Activated naive CD4-positive, alpha-beta T cell (primary cell): ENCODE measurements at places on chromosomes 12 and 14.

GRCh38 chr12:96314723-96315122 is 85.5 kb downstream of the CDK17 start:
- DNase-seq: no peak

DNA sequence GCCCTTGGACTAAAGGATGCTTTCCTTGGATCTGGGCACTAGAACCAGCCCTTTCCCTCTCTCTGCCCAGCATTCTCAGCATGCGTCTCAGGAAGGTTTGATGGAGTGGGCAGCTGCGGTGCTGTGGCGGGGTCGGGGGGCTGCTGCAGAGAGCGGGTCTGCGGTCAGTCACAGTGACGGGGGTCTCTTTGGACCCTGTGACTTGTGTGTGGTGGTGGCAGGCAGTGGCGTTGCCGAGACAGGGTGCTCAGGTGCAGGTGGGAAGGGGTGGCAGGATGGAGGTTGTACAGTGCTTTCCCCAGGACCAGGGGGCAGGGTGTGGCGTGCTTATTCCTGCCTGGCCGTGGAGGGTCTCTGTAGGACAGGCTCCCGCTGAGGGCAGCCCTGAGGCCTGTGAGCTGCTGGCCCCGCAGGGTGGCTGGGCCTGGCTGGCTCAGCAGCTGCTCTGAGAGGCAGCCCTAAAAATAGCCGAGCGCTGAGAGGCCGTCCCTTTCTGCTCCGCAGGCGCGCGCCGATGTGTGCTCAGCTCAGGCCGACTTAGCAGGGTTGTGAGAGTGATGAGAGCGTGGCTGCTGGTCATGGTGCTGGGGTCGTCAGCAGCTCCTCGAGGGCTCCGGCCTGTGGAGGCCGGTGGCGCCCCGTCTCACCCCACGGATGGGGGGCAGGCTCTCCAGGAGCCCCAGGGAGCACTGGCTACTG is 9.7 kb downstream of the PACS2 start:
- no peak for DNase-seq

DNA sequence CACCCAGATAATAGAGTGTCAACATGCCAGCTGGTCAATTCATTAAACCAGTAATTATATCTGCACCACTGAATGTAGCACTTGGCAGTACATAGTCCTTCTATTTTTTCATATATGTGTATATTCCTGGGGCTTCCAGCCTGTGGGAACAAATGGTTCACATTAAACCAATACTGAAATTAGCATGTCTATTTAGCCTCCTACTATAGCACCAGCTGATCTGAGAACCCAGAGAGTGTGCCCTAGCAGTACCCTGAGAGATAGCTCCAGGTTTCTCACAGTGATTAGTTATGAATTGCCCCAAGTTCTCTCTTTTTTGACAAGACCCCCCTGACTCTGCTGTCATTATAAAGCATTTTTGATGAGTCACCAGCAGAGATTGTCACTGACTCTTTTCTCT is 1097.3 kb upstream of the FLRT2 start:
- no peak for DNase-seq

- DNase-seq: no peak
Measured at GRCh38 chr14:24434676-24435075, 4.9 kb downstream of the KHNYN start.

DNA sequence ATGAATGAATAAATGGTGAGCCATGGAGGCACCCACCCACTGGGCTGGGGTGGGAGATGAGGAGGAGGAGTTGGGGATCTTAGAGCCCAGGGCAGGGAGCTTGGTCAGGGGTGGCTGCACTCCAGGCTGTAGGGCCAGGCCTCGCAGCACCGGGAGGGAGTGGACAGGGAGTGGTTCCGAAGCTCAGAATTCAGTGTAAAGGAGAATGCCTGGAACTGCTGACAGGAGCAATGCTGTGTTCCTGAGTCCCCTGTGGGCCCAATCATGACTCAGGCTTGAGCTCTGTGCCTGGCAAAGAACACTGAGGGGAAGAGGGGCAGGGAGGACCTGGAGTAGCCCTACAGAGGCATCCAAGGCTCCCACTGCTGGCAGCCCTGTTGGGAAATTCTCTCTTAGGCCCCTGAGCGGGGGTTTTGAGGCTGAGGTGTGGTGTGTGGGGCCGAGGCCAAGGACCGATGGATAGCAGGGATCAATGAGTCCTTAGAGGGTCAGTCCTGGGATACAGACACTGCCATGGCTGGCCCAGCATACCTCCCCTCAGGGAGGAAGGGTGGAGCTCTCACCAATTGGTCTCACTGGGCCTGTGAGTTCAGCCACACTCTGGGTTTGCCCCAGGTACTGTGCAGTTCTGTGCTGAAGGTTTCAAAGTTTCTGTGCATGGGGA is 9.5 kb upstream of the RABGGTA start:
- no peak for DNase-seq

DNA sequence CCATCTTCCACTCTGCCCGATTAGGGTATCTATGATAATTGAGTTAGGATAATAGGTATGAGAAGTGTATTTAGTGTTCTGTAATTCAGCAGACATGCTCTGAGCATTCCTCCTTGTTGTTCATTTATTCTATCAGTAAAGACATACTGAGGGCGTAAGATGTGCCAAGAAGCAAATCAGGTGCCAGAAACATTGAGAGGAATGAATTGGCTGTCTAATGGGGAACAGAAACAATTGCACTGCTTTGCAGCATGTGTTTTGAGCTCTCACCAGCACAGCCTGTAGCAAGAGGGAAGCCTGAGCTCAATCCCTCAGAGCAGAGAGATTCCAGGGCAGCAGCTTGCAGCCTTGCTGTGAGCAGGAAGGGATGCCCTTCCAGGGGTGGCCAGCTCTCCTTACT is 589.3 kb downstream of the BCL11B start:
- DNase-seq: no peak

DNA sequence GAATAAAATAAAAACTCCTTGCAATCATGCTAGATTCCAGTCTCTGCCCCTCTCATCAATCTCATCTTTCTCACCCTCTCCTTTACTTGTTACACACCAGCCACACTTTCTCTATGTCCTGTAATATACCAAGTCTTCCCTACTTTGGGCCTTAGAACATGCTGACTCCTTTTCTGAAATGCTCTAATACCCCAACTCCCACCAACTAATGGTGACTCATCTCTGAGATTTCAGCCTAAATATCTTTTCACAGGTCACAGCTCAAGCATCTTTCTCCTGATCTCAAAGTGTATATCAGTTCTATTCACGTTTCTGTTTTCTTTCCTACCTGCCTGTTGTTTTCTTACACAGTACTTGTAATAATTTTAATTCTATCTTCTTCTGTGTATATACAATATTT is 378.9 kb upstream of the PRICKLE1 start:
- DNase-seq: no peak

GRCh38 chr12:48693572-48693971 is 11.5 kb upstream of the KANSL2 start:
- DNase-seq: no peak

DNA sequence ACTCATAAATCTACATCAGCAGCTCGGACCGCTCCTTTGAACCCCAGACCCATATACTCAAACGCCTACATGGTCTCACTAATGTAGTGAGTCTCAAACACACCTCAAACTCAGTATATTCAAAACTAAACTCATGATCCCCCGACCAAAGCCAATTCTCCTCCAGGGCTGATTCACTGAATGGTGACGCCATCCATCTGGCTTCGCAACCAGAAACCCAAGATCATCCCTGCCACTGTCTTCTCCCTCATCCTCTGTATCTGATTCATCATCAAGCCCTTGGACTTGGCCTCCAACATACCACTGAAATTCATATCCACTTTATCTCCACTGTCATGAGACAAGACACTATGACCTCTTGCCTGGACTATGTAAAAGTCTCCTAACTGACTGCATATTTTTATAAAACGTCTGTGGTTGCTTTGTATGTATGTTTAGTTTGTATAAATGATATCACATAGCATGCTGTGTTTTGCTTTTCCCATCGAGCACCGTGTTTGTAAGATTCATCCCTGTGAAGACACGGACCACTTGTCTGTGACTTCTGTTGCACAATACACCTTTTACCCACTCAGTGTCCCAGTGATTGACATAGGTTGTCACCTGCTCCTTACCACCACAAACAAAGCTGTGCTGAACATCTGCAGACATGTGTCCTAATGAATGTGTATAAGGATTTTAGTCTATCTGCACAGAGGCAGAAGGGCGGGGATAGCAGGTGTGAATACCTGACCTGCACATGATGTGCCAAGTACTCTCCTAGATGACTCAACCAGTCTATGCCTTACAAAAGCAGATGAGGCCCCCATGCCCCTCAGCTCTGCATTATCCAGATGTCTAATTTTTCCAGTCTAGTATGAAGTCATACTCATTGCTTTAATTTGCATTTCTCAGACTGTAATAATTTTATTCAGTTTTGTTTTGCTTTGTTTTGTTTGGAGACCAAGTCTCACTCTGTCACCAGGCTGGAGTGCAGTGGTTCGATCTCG is 76.9 kb downstream of the VWF start:
- DNase-seq: no peak

- no peak for DNase-seq
Measured at GRCh38 chr12:3311027-3311402, 180.0 kb upstream of the PRMT8 start.

GRCh38 chr12:111519083-111519482 is 80.0 kb downstream of the ATXN2 start:
- no peak for DNase-seq
